NCI-H1436 treated with DMSO at 0.1 percent for 48 hours (cell line): ENCODE measurements at places on chromosomes 7 and 10.

DNA sequence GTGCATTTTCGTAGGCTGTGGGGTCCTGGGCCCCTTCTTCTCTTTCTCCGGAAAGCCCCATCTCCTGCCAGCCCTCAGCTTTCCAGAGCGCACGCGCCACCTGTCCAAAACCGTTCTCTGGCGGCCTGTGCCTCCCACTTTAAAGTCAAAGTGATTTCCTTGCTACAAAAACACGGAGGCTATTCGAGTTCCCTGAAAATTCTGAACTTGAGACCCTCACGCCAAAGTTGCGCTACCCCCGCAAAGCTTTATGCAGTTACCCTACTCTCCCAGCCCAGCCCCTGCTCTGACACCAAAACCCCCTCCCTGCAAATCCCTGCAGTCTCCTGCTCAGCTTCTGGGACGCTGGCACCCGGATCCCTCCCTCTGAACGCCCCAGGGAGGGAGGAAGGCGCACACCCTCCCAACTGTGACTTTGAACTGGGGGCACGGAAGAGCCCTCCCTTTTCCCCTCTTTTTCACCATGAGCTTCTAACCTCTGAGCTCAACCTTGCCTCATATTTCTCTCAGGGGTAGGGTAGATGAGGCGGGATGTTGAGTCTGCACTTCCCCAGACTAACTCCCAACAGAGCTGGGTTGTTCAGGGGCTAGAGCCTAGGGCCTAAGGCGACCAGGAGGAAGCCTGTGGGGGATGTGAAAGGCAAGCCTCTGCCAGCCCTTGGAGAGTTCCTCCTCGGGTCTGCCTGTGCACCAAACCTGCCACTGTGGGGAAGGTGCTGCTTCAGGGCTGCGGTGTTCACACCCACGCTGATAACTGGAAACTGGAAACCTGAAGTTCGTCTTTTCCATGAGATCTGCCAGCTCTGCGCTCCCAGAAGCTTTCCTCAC is 2.7 kb upstream of the PAX4 start:
- DNase-seq = no peak

DNA sequence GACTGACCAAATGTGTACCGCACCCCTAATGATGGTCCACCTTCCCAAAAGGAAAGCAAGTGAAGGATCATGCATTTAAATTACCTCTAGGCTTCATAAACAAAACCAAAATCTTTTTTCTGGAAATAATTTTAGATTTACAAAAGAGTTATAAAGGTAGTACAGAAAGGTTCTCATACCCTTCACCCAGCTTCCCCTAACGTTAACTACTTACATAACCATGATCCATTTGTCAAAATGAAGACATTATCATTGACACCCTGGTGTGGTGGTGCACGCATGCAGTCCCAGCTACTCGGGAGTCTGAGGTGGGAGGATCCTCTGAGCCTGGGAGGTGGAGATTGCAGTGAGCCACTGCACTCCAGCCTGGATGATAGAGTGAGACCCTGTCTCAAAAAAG is 75.1 kb upstream of the TCF7L2 start:
- DNase-seq = no peak

GRCh38 chr10:107434854-107435253 is 270.3 kb upstream of the SORCS1 start:
- no peak for DNase-seq

GRCh38 chr7:39721919-39722597 is 98.7 kb downstream of the RALA start:
- no peak for DNase-seq

GRCh38 chr7:27966219-27966780 is 214.3 kb downstream of the JAZF1 start:
- DNase-seq = no peak

- no peak for DNase-seq
Measured at GRCh38 chr7:140596519-140597427, 43.8 kb downstream of the DENND2A start.

- DNase-seq = no peak
Measured at GRCh38 chr7:134044682-134045081, 82.5 kb upstream of the LRGUK start.

DNA sequence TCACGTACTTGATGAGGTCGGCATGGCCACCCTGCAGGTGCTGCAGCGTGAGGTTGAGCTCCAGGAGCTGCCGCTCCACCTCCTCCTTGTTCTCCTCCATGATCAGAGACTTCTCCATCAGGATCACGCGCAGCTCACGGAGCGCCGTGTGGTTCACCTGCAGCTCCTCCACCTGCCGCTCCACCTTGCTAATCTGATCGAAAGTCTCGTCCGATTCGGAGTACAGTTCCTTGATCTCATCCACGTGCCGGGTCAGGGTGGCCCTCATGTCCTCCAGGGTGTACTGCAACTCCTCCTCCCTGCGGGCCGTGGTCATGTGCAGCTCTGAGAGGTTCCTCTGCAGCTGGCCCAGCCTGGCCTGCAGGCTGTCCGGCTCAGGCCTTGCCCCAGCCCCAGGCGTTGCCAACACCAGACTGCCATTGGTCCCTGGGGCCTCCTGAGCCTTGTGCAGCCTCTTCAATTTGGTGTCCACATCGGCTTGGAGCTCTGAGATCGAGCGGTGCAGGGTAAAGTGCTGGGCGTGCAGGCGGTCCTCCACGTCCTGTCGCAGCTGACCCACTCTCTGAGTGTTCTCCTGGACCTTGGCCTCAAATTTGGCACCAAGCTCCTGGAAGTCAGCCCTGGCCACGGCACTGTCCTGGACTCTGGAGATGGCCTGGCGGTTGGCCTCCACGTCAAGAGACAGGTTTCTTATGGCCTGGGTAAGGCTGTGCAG is 13.9 kb downstream of the MMRN2 start:
- DNase-seq = no peak

DNA sequence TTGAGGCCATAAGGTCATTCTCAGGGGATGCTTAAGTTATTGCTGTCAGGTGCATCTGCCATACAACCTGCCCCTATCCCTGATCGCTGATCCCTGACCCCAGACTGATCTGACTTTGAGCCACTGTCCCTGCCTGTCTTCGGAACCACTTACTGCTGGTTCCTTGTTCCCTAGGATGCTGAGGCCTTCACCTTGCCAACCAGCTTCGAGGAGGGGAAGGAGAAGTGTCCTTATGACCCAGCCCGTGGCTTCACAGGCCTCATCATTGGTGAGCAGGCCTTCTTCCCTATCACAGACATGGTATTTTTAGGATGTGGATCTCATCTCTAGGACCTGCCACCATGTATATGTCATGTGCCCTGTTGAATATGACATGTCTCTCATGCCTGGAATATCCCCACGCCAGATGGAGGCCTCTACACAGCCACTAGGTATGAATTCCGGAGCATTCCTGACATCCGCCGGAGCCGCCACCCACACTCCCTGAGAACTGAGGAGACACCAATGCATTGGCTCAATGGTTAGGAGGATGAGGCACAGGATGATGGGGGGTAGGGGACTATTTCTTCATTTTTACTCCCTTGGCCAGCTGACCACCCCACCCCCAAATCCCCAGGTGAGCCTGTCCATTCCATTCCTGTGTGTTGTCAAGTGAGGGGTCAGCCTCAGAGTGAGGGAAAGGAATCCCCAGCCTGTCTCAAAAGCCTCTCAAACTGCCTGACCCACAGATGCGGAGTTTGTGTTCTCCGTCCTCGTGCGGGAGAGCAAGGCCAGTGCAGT is 9.0 kb downstream of the MRPL43 start:
- no peak for DNase-seq

DNA sequence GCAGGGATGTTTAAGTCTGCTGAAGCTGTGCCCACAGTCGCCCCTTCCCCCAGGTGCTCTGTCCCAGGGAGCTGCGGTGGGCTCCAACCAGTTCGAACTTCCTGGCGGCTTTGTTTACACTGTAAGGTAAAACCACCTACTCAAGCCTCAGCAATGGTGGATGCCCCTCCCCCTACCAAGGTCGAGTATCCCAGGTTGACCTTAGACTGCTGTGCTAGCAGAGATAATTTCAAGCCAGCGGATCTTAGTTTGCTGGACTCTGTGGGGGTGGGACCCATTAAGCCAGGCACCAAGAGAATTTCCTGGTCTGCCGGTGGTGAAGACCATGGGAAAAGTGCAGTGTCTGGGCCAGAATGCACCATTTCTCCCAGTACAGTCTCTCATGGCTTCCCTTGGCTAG is 56.0 kb downstream of the CCDC7 start:
- no peak for DNase-seq

GRCh38 chr10:87538092-87539015 is 33.7 kb downstream of the MINPP1 start:
- no peak for DNase-seq

DNA sequence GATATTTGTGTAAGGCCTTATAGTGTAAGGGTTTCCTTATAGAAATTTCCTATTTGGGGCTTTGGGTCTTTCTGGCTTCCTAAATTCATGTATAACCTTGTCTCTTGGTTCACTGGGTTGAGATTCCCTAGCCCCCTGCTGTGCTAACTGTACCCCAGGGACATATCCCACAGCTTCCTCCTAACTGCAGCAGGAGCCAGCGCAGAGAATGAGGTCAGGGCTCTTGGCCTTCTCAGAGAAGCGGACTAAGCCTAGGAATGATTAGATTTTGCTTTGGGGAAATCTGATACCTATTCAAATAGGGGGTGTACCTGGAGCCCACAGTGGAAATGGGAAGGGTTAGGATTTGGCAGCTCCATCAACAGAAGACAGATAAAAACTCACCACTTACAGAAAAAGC is 138.1 kb upstream of the EFCAB10 start:
- no peak for DNase-seq

GRCh38 chr10:97518301-97519043 is 19.7 kb downstream of the UBTD1 start:
- no peak for DNase-seq

DNA sequence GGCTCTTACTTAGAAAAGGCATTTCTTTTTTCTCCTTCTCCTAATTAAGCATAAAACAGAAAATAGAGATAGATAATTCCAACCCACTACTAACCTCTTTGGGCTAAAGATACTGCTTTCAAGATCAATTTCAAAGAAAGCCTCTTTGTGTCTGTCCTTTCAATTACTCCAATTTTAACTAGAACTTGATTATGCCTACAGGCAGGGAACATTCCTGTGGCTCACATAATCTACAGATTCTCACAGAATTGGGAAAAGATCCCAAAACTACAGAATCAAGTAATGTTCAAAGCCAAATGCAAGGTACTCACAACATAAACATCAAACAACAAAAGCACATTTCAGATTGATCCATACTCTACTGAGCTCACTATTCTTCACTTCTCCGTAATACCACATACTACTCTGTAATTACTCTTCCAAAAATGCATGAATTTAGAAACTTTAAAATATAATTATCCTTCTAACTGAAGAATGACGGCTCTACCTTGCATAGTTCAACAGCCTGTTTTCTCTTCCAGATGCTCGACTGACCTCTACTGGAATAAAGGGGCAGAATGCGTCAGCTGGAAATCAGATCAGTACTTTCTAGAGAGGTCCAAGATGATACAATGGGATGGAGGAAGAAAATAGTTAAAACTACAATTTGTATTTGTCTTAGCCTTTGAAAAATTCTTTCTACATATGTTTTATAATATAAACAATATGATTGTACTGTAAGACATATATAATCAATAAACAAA is 3.9 kb downstream of the MTERF1 start:
- no peak for DNase-seq

- no peak for DNase-seq
Measured at GRCh38 chr7:142503036-142503435, 245.2 kb upstream of the PRSS58 start.

- DNase-seq = no peak
Measured at GRCh38 chr7:7761974-7762779, 43.8 kb upstream of the RPA3 start.
